ENCODE measurements at places on chromosomes 7 and 10.

GRCh38 chr10:120076996-120077706 is 184.6 kb downstream of the SEC23IP start:
- no peak for DNase-seq

DNA sequence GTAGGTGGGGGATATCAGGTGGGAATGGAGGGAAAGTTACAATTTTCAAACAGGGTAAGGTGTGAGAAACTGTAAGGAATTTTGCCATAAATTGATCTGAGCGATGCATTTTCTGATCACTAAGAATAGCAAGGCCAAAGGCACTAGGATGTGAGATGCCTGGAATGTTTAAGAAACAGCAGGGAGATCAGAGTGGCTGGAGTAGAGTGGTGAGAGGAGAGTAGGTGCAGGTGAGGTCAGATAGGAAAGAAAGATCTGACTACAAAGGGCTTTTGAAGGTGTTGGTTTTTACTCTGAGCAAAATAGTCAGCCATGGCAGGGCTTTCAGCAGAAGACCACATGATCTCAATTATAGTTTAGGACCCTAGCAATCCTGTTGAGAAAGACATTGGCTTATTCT is 55.0 kb downstream of the HDAC9 start:
- DNase-seq, result no peak

- DNase-seq, result peak; percentile 82
Observed at GRCh38 chr7:6636741-6637543, at the start of gene ZNF316. Gene ZNF316, plus strand, starts transcription at chr7:6637318. Its CDS starts 5,092 bp downstream, at chr7:6642410.

DNA sequence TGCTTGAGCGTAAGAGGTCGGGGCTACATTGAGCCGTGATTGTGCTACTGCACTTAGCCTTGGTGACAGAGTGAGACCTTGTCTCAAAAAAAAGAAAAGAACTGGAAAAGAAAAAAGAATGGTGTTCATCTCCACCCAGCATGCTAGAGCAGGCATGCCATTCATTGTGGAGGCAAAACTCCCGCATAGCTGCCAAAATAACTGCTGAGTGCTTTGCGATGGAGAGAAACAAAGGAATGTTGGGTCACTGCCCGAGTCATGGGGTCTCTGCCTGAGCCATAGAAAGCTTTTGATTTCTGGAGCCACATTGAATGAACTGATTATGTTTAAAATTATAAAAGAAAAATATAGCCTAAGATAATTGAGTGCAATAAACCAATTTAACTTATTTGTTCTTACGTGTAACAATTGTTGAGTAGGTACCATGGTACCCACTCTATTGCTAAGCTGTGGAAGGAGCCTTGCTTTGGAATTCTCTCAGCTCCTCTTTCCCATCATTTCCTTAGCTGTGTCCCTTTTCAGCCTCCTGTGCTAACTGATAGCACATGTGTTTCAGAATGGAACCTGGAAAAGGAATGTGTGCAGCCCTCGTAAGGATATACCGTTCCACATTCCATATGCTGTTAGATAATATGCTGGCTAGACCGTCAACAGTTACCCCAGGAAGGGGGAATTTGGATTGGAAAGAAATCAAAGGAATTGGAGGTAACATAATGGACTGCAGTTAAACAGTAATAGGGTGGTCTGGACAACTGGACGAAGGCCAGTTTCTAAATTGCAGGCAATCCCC is 99.0 kb downstream of the KIAA1217 start:
- DNase-seq, result no peak

GRCh38 chr7:75617634-75618234 is 121.0 kb downstream of the HIP1 start:
- no peak for DNase-seq

GRCh38 chr10:129161150-129161549 is 305.9 kb upstream of the MGMT start:
- DNase-seq, result peak; percentile 9

- no peak for DNase-seq
Observed at GRCh38 chr10:121592155-121592890, 5.9 kb downstream of the FGFR2 start.

DNA sequence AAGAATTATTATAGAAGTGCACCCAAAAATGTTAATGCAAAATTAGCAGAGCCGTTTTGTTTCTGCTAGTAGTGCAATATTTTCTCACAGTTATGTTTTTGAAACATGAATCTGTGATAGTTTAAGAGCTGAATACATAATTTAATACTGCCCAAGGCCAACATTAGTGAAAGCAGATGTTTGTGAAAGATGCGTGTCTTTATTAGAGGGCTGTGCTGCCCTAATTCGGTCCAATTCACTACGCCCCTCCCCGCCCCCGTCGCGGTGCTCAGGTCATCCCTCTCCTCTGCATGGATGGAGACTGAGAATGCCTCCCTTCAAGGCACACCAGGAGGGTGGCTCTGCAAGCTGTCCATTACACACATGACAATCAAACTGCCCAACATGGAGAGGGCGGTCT is 172.0 kb downstream of the TEX36 start:
- DNase-seq, result no peak

- DNase-seq, result no peak
Observed at GRCh38 chr10:111146025-111146640, 69.3 kb downstream of the ADRA2A start.

GRCh38 chr10:78931321-78932053 is 137.3 kb upstream of the ZMIZ1 start:
- no peak for DNase-seq
